Activated naive CD4-positive, alpha-beta T cell treated with anti-CD3 and anti-CD28 coated beads, Interleukin-2, amount 50 U/mL, for 16 hours (primary cell): ENCODE measurements at places on chromosomes 13 and 19.

- DNase-seq, result no peak
Observed at GRCh38 chr13:51107996-51108395, 3.1 kb downstream of the C13orf42 start.

DNA sequence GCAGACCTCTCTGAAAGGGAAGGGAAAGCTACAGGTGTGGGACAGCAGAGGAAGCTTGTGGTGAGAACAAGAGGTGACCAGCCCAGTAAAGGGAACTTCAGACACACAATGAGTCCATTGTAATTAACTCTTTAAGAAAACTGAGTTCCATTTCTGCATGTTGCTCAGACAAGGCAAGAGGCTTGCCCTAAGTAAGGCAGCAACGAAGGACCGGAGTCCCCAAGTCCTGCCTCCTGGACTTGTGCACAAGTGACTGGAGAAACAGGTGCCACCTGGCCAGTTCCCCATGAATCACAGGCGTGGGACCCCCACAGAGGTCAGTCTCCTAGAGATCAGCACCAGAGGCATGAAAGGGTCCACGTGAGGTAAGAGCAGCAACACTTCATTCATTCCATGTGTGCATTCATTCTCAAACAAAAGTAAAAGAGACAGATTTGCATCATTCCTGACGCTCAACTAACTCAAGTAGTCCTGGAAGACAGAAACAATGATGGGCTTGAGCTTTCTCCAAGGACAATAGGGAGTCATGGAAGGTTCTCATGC is 14.7 kb upstream of the SIGLEC6 start:
- no peak for DNase-seq

DNA sequence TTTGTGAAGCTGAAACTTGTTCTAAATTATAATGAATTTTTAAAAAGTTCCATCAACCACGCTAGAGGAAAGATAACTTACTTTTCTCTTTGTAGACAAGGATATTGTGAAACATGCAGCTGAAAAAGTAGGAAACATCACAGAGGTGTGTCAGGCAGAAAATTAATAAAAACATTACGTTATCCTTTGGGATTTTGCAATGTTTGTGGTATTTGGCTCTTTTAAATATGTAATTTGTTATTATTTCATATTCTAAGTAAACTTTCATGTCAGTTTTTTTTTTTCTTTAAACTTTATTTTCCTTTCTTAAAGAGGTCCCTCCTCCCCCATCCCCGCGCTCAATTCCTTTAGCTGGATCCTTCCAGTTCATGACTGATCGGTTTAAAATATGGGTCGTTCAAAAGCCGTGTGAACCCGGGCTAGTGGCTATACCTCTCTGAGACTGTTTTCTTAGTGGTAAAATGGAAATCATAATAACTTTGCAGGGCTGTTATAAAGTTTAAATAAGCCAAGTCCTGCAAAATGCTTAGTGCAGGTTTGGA is 740 bp upstream of the CCDC61 start:
- no peak for DNase-seq

GRCh38 chr19:4910594-4911281 is 1.4 kb downstream of the UHRF1 start:
- no peak for DNase-seq

GRCh38 chr13:27654059-27654458 is 32.4 kb downstream of the POLR1D start:
- DNase-seq, result no peak

GRCh38 chr19:34135054-34135800 is 37.1 kb upstream of the LSM14A start:
- no peak for DNase-seq

GRCh38 chr19:44666852-44667556 is 4.3 kb upstream of the CEACAM19 start:
- no peak for DNase-seq

DNA sequence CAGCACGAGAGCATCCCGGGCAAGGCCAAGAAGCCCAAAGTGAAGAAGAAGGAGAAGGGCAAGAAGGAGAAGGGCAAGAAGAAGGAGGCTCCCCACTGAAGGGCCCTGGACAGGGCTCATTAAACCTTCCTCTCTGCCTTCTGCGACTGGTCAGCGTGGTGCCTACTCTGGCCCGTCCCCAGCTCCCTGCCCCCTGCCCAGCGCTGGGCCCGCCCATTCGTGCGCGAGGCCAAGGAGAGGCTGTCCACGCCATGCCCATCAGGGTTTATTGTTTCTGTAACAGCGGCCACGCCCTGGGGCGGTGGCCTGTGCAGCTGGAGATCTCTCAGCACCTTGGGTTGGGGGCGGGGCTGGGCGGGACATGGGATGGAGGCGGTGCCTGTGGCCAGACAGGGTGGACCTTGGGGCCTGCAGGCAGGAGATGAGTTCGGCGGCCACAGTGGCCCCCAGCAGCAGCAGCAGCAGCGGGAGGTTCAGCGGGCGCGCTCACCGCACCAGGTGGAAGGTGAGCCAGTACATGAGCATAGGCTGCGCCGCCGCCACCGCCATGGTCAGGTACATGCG is 897 bp downstream of the C19orf33 start:
- DNase-seq, result no peak

GRCh38 chr19:2607712-2608601 is 94.5 kb downstream of the GNG7 start:
- peak; percentile 92 for DNase-seq

DNA sequence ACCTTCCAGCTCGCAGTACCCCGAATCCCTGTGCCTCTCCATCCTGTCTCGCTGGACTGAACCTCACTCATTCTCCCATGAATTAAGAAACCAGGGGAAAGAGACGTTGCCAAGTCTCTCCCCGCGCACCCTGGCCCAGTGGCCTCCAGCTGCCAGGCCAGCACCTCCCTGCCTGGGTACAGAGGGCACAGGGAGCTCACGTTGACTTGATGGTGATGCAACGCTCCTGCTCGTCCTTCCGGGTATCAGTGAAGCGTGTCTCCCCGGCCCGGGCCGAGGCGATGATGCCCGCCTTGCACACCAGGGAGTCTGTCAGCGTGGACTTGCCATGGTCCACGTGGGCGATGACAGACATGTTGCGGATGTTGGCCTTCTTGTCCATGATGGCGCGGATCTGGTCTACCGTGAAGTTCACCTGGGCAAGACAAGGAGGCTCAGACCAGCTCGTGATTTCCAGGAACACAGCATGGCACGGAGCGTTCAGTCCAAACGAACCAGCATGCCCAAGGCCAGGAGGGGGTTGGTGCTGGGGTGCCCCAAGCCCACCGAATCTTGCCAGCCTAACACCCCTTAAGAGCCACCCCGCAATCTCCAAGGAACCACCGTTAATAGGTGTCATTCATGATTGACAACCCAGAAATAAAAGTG is 1.2 kb downstream of the EEF2 start:
- DNase-seq, result no peak

DNA sequence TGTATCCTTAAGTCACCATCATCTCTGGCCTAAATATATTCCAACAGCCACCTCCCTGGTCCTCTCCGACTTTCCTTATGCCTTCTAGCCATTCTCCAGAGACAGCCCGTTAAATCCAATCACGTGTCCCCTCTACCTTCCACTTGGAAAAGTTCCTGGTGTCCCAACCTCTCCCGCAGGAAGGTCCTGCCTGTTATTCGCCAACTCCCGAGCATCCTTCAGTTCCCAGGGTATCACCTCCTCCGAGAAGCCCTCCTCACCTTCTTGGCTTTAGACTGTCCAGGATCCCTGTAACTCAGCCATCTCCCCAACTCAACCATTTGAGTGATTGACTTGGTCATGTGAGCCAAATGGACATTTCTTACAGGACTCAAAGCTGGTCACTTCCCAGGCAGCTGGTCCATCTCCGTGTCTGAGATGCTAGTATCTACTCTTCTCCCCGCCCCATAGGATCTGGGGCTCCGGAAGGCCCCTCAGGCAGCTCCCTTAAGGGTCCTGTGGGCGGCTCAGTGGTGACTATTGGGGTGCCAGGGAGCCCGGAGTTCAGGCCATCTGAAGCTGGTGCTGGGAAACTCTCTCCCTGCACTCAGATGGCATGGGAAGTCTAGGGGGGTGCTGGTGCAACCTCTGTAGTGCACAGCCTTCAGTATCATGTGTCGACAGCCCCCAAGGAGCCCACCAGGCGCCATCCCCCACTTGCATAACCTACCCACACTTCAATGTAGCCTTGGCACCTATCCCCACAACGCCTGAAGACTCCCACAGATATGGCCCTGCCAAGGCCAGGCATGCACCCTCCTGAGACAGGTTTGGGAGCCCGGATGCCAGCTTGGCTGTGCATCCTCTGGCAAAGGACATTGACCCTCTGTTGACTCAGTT is 27.9 kb upstream of the NANOS3 start:
- no peak for DNase-seq

DNA sequence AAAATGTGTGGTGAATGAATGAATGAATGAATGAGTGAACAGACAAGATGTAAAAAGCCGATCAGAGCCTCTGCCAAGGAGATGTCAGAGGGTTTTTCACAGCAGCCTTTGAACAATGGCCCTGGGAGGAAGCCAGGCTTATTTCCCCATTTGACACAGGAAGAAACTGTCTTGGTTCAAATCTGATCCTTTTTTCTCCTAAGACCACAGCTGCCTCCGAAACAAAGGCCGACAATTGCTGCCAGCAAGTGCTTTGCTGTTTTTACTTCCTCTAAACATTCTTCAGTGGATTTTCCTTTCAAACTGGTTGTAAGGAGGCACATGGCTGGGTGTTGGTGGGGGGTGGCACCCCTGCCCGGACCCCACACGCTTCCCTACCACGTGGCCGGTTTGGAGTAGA is 44.2 kb upstream of the HOMER3 start:
- DNase-seq, result no peak

GRCh38 chr13:111298214-111298975 is 22.0 kb upstream of the TEX29 start:
- no peak for DNase-seq

DNA sequence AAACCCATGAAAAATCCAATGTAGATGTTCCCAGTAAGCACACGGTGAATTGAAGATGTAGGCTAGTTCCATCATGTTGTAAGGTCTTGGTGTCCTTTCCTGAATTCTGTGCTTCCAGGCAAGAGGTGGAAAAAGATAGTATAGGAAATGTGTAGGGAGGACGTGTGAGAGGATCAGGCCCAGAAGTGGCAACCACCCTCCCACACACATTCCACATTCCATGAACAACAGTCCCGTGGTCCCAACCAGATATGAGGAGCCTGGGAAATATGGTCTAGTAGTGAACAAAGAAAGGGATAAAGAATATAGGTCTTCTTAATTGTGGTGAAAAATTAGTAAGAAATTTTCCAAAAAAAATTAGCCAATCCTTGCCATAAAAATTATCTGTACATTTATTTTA is 1254.2 kb upstream of the SLC10A2 start:
- no peak for DNase-seq

DNA sequence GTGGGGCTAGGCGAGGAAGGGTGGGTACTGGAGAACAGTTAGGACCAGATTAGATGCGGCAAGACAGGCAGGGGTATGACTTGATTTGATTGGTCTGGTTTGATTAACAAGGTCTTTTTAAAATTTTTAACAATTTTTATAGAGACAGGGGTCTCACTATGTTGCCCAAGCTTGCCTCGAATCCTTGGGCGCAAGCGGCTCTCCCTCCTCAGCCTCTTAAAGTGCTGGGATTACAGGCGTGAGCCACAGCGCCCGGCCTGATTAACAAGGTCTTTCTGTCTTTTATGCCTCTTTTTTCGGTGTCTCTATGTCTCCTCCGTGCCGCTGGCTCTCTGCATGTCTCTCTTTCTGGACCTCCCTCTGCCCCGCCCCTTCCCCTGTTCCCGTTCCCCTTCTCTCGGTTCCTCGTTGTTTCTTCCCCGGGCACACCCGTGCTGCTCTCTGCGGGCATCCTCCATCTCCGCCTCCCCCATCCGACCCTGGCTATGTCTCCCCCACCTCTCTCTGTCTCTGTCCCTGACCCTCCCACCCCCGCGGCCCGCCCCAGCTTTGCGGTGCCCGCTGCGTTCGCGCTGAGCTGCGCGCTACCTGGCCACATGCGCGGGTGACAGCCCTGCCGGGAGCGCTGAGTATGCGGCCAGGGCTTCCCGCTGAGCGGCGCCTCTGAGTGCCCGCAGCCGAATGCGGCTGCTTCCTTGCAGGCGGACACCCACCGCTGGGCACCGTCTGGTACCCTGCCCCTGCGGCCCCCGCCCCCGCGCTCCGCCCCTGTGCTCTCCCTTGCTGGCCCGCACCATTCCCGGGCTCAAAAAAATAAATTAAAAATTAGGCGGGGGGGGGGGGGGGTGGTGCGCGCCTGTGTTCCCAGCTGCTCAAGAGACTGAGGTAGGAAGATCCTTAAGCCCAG is 8.1 kb upstream of the SDHAF1 start:
- peak; percentile 26 for DNase-seq

- no peak for DNase-seq
Observed at GRCh38 chr19:3420909-3421619, 54.7 kb downstream of the NFIC start.

- no peak for DNase-seq
Observed at GRCh38 chr13:30702006-30702405, 33.3 kb upstream of the ALOX5AP start.

DNA sequence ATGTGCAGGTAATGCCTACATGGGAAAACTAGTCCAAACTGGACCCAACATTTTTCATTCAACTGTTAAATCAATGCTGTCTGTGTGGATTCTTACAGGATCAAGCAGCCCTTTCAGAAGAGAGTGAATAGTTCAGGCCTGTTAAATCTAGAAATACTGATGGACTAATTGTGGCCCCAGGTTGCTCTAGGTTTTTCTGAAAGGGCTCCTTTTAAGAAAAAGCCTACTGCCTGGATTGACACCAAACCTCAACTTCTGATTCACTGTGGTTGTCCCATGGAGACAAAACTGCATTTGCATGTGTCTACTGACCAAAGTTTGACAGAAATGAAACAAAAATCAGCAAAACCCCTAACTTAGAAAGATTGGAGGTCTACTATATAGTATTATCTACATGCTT is 437.0 kb downstream of the KLF12 start:
- DNase-seq, result no peak

GRCh38 chr13:44618326-44618725 is 42.2 kb upstream of the TSC22D1 start:
- no peak for DNase-seq

- no peak for DNase-seq
Observed at GRCh38 chr19:18878858-18879578, 16.9 kb downstream of the CERS1 start.
